ENCODE measurements at places on chromosomes 7 and 10.

DNA sequence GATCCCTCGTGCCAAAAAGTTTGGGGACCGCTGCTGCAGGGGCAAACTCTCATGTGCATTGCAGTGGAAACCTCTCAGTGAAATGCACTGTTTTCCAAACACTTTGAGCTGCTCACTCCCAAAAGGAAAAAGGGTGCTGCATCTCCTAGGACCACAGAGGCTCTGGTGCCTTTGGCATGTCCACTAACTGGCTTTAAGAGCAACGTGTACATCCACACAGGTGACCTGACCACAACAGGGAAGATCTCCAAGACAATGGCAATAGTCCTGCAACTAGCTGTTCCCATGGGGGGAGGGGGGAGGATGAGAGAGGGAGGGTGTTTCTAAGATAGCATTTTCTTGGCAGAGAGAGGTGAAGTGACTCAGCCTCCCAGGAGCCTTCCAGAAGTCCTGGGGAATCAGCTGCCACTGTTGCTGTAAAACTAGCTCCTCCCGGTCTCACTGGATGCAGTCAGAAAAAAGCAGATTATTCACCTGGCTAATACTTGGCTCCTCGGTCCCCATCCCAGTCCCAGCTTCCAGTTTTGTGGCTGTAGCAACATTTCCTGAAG lies 181.7 kb downstream of the HECW1 start:
- DNase-seq: no peak

- no peak for DNase-seq
These were observed 6.2 kb upstream of the MACC1 start for GRCh38 chr7:20223356-20223755.

GRCh38 chr7:69412331-69413146 lies 185.7 kb upstream of the AUTS2 start:
- no peak for DNase-seq

DNA sequence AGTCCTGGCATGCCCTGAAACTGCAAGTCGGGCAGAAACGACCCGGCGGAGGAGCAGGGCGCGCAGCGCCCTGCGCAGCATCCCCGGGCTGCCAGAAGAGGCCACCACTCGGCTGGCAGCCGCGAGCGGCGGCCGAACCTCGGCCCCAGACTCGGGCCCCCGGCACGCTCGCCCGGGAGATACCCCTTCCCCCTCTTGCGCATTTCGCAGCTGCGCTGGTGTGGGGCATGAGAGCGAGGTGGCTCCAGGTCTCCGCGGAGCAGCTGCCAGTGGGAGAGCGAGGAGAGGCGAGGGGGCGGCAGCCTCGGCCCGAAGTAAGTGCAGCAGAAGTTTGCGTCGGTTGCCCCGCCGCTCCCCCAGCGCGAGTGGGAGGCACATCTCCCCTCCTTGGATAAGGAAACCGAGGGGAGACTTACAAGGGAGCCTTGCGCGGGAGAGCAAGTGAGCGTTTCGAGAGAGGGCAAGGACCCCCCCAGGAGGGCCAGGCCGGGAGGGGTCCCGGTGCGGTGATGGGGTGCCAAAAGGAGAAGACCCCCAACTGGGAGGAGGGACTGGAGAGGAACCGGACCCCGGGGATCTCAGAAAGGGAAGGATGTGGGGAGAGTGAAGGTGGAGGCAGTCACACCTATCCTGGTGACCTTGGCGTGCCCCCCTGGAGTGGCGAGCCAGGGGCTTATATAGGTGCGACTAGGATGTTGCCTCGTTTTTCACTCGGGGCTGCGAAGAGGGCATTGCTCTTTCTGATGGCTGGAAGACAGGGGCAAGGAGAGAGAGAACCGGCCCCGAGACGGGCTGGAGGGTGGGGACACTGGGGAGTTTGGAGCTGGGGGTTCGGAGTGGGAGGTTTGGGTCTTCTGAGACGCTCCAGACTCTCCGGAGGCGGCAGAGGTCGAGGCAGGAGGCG lies 256.3 kb downstream of the OTUD1 start:
- no peak for DNase-seq

GRCh38 chr7:2821161-2821841 lies 22.8 kb downstream of the GNA12 start:
- no peak for DNase-seq

GRCh38 chr7:25621993-25622392 lies 393.7 kb upstream of the NPVF start:
- no peak for DNase-seq

DNA sequence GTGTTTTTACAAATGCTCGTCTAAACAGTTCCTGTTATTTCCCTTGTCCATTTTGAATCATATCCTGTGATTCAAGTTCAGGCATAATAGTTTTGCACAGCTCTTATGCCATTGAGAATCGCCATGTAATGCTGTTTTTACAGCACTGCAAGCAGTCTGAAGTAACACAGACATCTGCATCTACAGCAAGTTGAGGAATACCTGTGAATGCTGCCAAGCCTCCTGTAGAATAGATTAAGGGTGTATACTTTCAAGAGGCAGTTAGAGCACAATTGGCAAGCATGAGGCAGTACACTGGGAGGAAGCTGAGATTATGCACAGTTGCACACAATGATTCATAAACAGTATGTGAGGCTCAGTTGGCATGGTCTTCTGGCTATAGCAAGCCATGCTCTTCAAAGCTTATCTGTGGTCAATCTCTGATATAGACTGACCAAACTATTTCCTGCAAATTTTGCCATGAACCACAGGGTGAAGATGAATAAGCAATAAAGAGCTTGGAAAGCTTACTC lies 121.9 kb upstream of the AKR1E2 start:
- no peak for DNase-seq

- DNase-seq: no peak
These were observed 45.1 kb downstream of the WIPI2 start for GRCh38 chr7:5234852-5235831.

- no peak for DNase-seq
These were observed at the start of gene HOXA5 for GRCh38 chr7:27143023-27143949. TSS of gene HOXA5 (minus strand) at chr7:27143681. CDS start at chr7:27143607, 74 bp downstream.

DNA sequence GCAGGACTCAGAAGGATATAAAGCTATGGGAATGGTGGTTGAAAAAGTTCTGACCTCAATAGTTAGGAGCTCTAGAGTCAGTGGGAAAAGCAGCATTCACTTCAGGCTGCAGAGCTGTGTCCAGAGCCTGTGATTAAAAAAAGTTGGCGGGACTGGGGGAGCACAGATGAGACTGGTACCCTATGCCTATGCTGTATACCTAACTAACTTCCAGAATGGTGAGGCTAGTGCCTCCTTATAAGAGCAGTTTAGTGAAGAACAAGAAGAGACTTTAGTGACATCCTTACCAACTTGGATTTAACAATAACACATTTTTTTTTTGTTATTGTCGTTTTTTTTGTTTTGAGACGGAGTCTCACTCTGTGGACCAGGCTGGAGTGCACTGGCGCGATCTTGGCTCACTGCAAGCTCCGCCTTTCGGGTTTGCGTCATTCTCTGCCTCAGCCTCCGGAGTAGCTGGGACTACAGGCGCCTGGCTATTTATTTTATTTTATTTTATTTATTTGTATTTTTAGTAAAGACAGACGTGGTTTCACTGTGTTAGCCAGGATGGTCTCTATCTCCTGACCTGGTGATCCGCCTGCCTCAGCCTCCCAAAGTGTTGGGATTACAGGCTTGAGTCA lies 6.6 kb upstream of the ZNF282 start:
- no peak for DNase-seq

- DNase-seq: no peak
These were observed 233.9 kb upstream of the CACNA2D1 start for GRCh38 chr7:82677493-82677892.
